ENCODE measurements at places on chromosomes 11 and 22.

DNA sequence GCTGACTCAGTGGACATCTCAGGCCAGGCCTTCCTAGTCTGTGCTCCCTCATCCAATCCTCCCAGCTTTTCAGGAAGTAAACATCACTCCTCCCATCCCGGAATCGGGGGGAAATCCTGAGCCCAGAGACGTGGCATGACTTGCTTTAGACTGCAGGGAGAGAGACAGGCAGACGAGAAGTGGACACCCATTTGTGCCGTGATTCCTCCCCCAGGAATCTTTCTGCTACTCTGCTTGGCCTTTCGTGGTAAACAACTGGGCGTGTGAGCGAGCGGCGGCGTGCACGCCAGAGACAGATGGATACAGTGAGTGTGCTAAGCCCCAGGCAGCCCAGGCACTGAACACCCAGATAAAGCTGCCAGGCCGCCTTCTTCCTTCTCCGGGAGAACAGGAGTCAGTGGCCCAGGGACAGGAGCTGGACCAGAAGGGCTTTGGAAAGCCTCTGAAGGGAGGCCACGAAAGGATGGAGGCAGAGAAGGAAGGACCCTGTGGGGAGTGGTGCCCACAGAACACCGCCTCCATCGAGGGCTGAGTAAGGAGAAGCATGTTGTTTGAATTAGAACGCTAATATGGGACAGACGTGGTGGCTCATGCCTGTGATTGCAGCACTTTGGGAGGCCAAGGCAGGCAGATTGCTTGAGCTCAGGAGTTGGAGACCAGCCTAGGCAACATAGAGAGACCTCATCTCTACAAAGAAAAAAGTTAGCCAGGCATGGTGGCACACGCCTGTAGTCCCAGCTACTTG lies 53.0 kb upstream of the PRR5 start:
- no peak for DNase-seq

DNA sequence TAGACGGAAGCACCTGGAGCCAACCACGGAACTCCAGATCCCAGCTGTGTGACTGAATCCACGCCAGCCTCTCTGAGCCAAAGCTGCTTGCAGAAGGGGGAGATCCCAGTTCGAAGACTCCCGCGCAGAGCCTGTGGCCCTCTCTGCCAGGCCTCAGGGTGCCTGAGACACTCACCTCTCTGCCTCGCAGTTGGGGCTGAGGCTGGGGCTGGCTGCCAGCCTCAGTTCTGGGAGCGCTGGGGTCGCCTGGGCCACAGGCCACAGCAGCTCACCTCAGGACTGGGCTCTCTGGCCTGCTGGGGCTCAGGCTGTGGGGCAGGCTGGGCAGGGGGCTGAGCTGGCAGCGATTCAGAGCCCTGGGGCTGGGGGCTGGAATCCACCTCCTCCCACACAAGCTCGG lies 8.2 kb upstream of the IGF2 start:
- DNase-seq, result no peak

- DNase-seq, result no peak
Measured at GRCh38 chr11:13220148-13220547, 57.4 kb upstream of the BMAL1 start.

DNA sequence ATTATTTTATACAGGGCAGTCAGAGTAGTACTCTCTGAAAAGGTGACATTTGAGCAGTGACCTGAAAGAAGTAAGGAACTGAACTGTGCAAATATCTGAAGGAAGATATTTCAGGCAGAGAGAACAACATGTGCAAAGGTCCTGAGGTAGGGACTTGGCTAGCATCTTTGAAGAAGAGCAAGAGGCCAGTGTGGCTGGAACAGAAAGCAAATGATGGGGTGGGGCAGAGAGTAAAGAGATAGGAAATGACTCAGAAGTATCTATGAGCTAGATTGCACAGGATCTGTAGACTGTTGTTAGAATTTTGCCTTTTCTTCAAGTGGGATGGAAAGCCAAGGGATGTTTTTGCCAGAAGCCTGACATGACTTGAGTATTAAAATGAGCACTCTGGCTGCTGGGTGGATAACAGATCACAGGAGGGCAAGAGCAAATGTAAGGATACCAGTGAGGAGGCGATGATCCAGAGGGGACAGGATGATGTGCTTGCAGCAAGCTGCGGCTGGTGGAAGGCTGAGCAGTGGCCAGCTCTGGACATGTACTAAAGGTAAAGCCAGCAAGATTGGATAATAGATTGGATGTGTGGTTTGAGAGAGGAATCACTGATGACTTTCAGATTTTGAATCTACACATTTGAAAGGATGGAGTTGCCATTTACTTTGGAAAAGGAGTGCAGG lies 33.2 kb upstream of the TTC12 start:
- no peak for DNase-seq

GRCh38 chr11:120516461-120517389 lies 5.2 kb downstream of the GRIK4 start:
- DNase-seq, result no peak

GRCh38 chr11:102513869-102514268 lies 16.7 kb downstream of the MMP7 start:
- DNase-seq, result no peak

GRCh38 chr11:106152824-106153223 lies 75.4 kb downstream of the AASDHPPT start:
- DNase-seq, result no peak

DNA sequence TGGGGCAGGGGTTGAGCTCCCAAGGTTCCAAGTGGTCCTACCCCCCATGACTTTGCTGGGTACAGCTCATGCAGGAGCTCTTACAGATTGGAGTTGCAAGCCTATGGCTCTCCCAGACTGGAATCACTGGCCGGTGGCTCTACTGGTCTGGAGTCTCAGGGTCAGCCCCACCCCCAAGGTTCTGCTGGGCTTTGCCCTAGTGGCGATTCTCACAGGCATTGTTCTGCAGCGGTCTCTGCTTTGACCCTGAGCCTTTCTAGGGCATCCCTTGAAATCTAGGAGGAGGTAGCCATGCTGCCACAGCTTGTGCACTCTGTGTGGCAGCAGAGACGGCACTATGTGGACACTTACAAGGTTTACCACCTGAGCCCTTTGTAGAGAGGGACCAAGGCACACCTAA lies 49.3 kb upstream of the HMGXB4 start:
- DNase-seq, result no peak

DNA sequence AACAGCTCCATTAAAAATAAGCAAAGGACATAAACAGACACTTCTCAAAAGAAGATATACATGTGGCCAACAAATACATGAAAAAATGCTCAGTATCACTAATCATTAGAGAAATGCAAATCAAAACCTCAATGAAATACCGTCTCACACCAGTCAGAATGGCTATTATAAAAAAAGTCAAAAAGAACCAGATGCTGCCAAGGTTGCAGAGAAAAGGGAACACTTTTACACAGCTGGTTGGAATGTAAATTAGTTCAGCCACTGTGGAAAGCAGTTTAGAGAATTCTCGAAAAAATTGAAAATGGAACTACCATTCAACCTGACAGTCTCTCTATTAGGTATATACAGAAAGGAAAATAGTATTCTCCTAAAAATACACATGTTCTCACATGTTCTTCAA lies 102.4 kb upstream of the FIBIN start:
- no peak for DNase-seq

GRCh38 chr11:120235024-120235628 lies 4.8 kb upstream of the POU2F3 start:
- DNase-seq, result peak; percentile 90

- DNase-seq, result peak; percentile 17
Measured at GRCh38 chr22:49979587-49980264, 19.2 kb downstream of the PIM3 start.

DNA sequence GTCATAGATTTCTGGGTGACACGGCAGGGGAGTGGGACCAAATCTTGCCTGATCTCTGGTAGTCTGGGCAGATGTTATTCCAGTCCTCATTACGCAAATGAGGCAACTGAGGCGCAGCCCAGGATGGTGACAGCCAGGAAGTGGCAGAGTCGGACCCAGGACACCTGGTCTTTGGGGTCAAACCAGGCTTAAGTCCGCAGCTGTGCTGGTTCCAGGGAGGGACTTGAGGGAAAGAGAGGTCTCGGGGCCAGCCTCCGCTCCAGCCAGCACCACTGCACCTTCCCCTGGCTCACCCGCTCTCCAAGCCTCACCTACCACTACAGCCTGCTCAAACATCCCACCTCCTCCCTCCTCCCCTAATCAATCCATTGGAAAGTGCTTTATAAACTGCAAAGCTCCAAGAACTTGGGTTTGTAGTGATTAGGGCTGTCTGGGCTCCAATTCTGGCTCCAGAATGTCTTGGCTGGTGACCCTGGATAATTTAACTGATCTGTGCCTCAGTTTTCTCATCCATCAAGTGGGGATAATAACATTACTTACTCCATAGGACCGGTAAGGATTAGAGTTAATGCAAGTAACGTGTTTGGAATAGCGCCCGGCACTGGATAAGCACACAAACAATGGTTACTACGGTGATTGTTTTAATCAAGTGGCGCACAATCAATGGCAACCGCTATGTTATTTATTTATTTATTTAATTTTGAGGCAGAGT lies 526 bp upstream of the PNPLA5 start:
- no peak for DNase-seq

DNA sequence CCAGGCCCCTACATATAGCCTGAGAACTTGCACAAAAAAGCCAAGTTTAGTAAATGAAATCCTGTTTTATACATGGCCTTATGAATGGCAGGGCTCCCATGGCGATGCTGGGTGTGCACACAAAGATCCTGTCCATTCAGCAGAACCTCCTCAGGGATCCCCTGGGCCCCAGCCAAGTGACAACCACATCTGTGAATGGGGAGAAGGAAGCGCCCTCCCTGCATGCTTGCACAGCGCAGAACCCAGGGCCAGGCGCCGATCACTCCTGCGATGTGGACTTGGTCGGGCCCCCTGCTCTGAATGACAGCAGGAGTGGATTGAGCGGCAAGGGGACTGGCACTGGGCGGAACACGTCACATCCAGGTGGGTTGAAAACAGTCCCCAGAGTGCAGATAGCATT lies 4.5 kb upstream of the CDC42EP2 start:
- DNase-seq, result no peak

GRCh38 chr11:13358596-13359270 lies 81.1 kb downstream of the BMAL1 start:
- no peak for DNase-seq

DNA sequence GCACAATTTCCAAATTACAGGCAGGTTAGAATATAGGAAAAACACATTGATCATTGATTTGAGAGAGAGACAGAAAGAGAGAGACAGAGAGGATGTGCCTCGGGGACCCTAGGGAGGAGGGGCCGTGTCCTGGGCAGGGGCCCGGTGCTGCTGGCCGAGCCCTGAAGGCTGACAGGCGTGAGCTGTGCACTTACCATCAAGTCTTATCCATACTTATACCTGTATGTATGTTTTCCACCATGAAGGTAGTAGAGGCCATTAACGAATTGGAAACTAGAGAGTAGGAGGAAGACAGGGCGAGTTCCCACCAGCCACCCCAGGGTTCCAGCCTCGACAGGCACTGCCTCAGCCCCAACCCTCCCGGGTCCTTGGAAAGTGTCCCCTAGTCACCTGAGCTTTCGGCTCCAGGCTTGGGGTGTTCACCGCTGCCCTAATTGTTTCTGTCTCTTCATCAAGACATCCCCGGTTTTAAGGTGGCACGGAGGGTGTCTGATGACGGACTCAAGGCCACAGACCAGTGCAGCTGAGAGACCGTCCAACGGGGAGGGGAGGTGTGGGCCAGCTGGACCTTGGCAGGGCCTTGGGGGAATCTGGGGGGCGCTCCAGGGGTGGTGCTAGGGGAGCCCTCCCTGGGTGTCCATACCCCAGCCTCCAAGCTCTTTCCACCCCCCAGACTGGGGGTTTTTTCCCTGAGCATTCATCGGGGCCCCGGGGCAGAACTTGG lies 431.3 kb downstream of the TBC1D22A start:
- DNase-seq, result no peak

DNA sequence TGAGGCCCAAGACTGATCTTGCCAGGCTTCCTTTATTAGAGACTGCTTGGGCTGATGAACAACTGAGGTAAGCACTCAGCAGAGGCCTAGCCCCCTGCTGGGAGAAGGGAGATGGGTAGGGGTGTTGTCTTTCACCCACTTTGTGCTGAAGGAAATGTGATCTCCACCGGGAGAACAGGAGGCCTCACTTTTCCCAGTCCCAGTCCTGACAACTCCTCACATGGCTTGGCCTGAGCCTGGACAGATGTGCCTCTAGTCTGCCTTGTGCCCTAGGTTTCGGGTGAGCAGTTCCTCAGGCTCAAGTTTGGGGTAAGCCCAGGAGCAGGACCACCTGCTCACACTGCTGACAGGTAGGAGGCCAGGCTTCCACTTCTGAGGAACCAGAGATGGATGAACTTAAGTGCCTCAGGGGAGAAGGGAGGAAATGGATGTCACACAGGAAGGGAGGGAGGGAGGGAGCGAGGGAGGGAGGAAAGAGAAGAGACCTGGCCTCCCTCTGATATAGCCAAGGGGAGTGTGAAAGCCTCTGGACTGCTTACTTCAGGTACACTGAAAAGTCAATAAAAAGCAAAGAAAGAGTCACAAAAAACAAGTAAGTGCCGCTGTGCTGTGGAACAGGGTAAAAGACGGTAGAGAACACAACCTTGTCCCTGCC lies 8.1 kb downstream of the CLPB start:
- no peak for DNase-seq

GRCh38 chr22:23684561-23685031 lies 6.2 kb upstream of the RGL4 start:
- DNase-seq, result no peak

- no peak for DNase-seq
Measured at GRCh38 chr22:46376908-46377524, 41.5 kb downstream of the TRMU start.

- DNase-seq, result no peak
Measured at GRCh38 chr11:110035357-110035756, 57.8 kb upstream of the ZC3H12C start.

All from NCI-H1105 (cell line).